Aortic smooth muscle cell (primary cell): ENCODE measurements at places on chromosomes 11 and 22. TPM values are rescaled to one million over a fixed set of nuclear protein-coding genes. Genes with fewer than 3 reads are reported as not detected.

Gene AGBL2
- 1.2 and 1.6 TPM in 2 replicates for total RNA-seq

Gene RIBC2
- 1.2 and 1.5 TPM in 2 replicates for total RNA-seq

Gene PRSS23
- total RNA-seq, result 574 and 779 TPM in 2 replicates

Gene RASGRP2
- 0.19 TPM in 1 of 2 replicates, not detected in the other for total RNA-seq

Gene XRRA1
- 5.2 and 10.8 TPM in 2 replicates for total RNA-seq

Gene ARFIP2
- total RNA-seq, result 44.8 and 46.5 TPM in 2 replicates

Gene DEPDC7
- 3.4 and 5.8 TPM in 2 replicates for total RNA-seq

Gene OR52E8
- not detected in 2 replicates for total RNA-seq

Gene KRTAP5-9
- not detected in 2 replicates for total RNA-seq

Gene SYTL2
- total RNA-seq, result 7.0 and 7.5 TPM in 2 replicates

Gene CCDC88B
- total RNA-seq, result 4.3 and 4.5 TPM in 2 replicates

Gene FZD4
- 42.4 and 72.1 TPM in 2 replicates for total RNA-seq

Gene OR51B2
- 0.12 TPM in 1 of 2 replicates, not detected in the other for total RNA-seq

Gene BTG4
- total RNA-seq, result not detected in 2 replicates

Gene OR4D9
- not detected in 2 replicates for total RNA-seq

Gene ART1
- total RNA-seq, result not detected in 2 replicates

Gene ELFN2
- total RNA-seq, result not detected in 2 replicates

Gene OR1S1
- not detected in 2 replicates for total RNA-seq

Gene CRYBB3
- total RNA-seq, result not detected in 2 replicates

Gene PITPNM1
- total RNA-seq, result 28.8 and 41.4 TPM in 2 replicates

Gene OR5A1
- not detected in 2 replicates for total RNA-seq

Gene ANGPTL5
- 0.25 and 0.92 TPM in 2 replicates for total RNA-seq

Gene STK33
- 0.12 and 0.26 TPM in 2 replicates for total RNA-seq

Gene HPX
- total RNA-seq, result 0.79 and 1.4 TPM in 2 replicates

Gene CALCB
- not detected in 2 replicates for total RNA-seq

Gene MFRP
- total RNA-seq, result not detected in 2 replicates

Gene MMP7
- total RNA-seq, result not detected in 2 replicates

Gene SGSM1
- 1.5 and 2.6 TPM in 2 replicates for total RNA-seq

Gene CHRM1
- total RNA-seq, result not detected in 2 replicates

Gene RASSF10
- not detected in 2 replicates for total RNA-seq

Gene VSIG10L2
- total RNA-seq, result not detected in 2 replicates

Gene MPPED1
- not detected in 2 replicates for total RNA-seq

Gene CYP2D6
- total RNA-seq, result 0.26 and 0.31 TPM in 2 replicates

Gene CCDC81
- 0.26 and 0.87 TPM in 2 replicates for total RNA-seq

Gene CD3G
- total RNA-seq, result not detected in 2 replicates

Gene GGTLC3
- total RNA-seq, result not detected in 2 replicates

Gene DAGLA
- 2.2 and 3.8 TPM in 2 replicates for total RNA-seq

Gene SMTNL1
- not detected in 2 replicates for total RNA-seq

Gene OR8G1
- not detected in 2 replicates for total RNA-seq

Gene SMIM38
- total RNA-seq, result 0.13 and 0.44 TPM in 2 replicates

Gene PDGFB
- 1.1 and 1.3 TPM in 2 replicates for total RNA-seq

Gene CLCF1
- 4.7 and 7.7 TPM in 2 replicates for total RNA-seq

Gene USP2
- total RNA-seq, result 0.06 and 0.13 TPM in 2 replicates

Gene SCUBE2
- total RNA-seq, result 1.5 and 5.5 TPM in 2 replicates

Gene OR4C5
- total RNA-seq, result not detected in 2 replicates
